IgD-negative memory B cell (primary cell): ENCODE measurements at places on chromosomes 7 and 10. TPM values are rescaled to one million over a fixed set of nuclear protein-coding genes. Genes with fewer than 3 reads are reported as not detected.

Gene ADAMTS14
- polyA plus RNA-seq = not detected

Gene GIMAP4
- 16.2 TPM for polyA plus RNA-seq

Gene ZNF804B
- not detected for polyA plus RNA-seq

Gene ALOX5
- 193 TPM for polyA plus RNA-seq

Gene SYT15B
- polyA plus RNA-seq = not detected

Gene PRR15
- not detected for polyA plus RNA-seq

Gene GRK5
- polyA plus RNA-seq = 18.1 TPM

Gene MYH16
- polyA plus RNA-seq = not detected

Gene COX15
- polyA plus RNA-seq = 41.7 TPM

Gene INA
- polyA plus RNA-seq = not detected
